ENCODE measurements at places on chromosomes 13 and 19.

GRCh38 chr13:105441051-105441750 is 1094.3 kb downstream of the EFNB2 start:
- peak; percentile 11 for DNase-seq

DNA sequence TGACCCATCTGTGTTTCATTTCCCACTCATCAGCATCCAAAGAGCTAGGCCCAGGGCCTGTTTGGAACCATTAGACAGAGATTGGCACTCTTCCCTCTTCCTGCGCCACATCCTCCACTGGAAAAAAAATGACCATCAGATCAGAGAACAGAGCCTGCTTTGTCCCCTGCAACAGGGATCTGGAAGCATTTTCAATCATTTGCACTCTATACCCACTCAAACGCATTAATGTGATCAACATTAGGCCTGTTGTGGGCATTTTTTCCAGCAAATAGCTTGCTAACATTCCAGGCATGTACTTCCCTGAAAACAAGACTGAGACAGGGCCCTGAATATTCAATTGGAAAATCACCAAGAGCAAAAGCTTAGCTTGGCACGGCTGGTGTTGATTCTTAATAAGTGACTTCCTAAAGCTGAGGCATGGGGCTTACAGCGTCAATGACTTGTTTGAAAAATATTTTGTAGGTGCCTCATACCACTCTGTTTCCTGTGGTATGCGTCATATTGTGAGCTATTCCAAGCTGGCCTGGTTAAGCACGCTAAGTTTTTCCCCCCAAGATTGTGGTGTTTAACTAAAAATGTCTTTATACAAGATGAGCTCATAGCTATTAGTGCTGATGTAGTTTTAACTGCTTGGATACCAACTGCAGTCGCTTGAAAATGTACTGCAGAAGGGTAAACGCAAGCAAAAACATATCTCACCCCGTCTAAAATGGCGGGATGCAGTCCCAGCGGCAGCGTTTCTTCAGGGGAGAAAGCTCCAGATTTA is 404.4 kb downstream of the SPRY2 start:
- peak; percentile 99 for DNase-seq

DNA sequence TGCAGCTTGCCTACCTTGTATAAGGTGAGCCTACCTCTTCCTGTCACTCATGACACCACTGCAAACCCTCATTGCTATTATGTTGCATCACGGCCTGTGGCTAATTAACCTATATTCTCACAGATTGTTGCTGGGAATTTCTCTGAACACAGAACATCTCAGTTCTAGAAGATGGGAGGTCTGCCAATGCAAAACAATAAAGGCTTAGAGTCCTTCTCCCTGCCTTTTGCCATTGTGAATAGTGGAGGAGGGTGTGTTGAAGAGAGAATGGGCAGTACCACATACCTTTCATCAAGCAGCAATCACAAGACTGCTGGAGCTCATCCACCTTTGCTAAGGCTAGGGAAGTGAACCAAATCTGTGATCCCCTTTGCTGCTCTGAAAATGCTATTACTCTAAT is 34.4 kb downstream of the WDFY2 start:
- no peak for DNase-seq

GRCh38 chr19:48784527-48784926 is 26.3 kb downstream of the BCAT2 start:
- no peak for DNase-seq

GRCh38 chr13:67091603-67092002 is 138.5 kb downstream of the PCDH9 start:
- no peak for DNase-seq

DNA sequence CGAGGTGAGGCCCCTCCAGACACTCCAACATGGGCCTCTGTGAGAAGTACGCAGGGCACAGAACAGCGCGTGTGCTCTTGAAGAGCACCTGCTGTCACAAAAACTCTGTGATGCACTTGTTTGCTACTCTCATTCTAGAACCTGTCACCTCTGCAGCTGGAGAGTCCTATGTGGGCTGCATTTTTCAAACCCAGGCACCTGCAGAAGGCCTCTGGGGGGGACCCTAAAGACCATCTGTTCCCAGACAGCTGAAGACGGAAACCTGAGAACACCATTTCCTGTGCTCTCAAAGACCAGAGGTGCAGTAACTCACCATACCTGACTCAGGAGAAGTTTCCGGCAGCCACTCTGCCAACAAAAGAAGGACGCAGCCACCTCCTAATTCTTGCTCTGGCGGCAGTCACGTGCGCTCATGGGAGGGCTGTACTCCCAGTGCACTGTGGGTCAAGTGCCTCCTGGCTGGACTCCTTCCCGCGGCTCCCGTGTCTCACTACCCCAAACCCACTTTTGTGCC is 28.1 kb downstream of the RANBP3 start:
- DNase-seq = no peak

GRCh38 chr19:51427201-51427600 is 9.8 kb upstream of the SIGLEC10 start:
- no peak for DNase-seq

GRCh38 chr13:23651887-23652286 is 81.7 kb downstream of the TNFRSF19 start:
- no peak for DNase-seq

- DNase-seq = peak; percentile 10
Observed at GRCh38 chr19:2720777-2721569, at the start of gene DIRAS1. TSS of gene DIRAS1 (minus strand) at chr19:2721372. CDS start at chr19:2717806, 3,566 bp downstream.

DNA sequence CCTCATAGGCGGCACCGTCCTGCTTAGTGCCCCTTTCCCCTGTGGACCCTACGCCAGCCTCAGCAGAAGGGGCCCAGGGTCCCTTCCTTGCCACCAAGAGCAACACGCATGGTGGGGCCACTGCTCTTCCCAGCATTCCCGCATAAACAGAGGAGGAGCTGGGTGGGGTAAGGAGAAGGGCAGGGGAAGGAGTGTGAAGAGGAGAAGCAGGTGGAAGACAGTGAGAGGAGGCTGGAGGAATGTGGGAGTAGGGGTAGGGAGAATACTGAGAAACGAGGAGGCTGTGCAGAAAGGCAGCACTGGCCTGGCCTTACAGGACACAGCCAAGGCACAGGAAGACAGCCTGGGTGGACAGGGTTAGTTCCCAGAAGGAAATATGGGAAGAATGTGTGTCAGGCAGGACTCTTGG is 43.9 kb downstream of the ZNF331 start:
- no peak for DNase-seq

DNA sequence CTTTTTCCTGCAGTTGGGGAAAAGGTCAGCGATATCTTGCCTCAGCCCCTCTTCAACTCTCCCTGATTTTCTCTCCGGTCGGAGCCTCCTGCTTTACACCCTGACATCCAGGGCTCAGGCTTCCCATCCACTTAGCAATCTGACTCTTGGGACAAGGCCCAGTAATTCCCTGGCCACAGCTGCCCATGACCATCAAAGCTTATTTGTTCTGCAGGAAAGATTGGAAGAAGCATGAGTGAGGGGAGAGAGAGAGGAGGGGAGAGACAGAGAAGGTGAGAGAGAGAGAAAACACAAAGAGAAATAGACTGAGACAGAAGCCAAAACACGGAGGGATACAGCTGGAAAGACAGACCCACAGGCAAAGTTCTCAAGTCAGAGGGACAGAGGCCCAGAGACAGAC is 13.7 kb downstream of the SYT3 start:
- no peak for DNase-seq

DNA sequence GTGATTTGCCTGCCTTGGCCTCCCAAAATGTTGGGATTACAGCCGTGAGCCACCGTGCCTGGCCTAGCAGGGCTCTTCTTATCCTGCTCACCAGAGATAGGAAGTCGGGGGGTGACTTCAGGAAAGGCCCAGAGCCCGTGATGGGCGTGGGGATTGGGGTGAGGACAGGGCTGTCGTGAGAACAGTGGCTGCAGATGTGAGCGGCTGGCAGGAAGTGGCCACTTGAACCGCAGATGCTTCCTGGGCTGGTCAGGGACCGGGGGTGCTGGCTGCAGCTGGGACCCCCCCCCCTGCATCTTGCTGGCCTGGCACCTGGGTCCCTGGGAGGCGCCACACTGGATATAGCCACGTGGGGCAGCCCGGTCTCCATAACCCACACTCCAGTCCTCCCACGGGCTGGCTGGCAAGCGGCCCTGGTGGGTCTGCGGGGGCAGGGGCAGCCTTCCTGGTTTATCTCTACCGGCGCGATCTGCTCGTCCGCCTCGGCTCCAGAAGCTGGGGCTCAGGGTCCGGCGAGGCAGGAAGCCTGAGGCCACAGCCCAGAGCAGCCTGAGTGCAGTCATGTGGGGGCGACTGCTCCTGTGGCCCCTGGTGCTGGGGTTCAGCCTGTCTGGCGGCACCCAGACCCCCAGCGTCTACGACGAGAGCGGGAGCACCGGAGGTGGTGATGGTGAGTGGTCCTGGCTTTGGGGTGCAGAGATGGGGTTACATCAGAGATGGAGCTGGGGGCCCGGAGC is at the start of gene F2RL3:
Gene F2RL3 (plus strand): TSS at position 371 of the 737 bp plus-strand sequence. CDS start 191 bp downstream, at position 562.
- peak; percentile 38 for DNase-seq

DNA sequence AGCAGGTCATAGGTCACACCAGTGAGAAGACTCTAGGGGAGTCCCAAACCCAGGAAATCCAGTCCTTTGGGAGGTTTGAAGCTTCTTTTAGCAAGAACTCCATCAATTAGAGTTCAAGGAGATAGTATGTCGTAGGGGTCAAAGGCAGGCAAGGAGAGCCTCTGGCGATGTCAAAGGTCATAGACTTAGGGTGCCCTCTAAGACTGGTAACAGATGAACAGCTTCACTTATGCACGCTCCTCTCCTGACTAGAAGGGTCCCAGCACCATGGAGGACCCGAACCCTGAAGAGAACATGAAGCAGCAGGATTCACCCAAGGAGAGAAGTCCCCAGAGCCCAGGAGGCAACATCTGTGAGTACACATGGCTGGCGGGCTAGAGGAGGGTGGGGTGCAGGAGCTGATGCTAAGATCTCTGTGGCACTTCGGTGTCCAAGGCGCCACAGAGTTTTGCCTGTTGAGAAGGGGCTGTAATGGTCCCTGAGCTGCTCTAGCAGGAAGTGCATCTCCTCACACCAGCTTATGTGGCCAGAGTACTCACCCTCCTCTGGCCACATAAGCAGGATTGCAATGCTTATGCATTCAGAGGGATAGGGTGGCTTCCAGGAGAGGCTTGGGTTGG is 557 bp downstream of the ZNF576 start:
- peak; percentile 25 for DNase-seq

DNA sequence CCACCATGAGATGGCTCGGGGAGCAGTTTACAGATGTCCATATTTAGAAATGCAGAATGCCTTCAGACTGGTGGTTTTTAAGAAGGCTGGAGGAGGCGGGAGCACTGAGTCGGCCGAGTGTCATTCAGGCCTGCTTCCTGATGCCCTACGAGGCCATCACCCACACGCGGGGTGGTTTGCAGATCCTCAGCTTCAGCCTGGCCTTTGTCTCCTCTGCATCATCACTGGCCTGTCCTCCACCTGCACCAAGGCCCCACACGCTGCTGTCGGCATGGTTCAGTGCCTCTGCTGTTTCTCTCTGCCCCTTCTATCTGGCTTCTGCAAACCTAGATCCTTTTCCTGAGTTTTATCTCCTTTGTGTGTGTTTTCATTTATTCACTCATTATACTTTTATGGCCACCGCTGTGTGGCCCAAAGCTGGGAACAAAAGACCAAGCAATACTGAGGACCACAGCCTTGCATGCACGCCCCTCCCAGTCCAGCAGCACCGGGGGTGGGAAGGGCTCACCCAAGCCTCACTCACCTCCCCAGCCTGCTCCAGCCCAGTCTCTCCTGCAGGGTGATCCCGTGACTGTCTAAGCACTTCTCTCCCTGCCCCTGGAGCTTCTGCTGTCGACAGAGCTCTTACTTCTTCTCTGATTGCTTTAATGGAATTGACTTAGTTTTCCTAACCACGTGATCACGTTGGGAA is 240.8 kb downstream of the TEX29 start:
- DNase-seq = no peak

DNA sequence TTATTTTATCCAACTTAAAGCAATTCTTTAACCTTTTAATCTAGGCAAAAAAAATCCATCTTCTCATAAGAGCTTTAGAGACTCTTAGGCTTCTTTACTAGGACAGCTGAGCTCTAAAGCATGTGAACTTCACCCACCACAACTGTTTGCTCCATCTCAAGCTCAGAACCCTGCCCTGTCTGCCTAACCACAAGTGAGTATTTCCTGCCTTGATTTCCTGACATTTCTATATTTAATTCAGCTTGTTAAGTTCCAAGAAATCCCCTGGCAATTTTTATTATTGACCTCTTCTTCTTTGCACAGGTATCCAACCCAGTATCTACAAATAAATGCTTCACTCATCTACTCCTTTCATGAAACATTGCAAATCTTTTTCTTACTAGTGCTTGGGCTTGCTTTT is 21.1 kb upstream of the CEACAM21 start:
- DNase-seq = no peak

- DNase-seq = no peak
Observed at GRCh38 chr19:46898731-46899130, 37.9 kb downstream of the ARHGAP35 start.

DNA sequence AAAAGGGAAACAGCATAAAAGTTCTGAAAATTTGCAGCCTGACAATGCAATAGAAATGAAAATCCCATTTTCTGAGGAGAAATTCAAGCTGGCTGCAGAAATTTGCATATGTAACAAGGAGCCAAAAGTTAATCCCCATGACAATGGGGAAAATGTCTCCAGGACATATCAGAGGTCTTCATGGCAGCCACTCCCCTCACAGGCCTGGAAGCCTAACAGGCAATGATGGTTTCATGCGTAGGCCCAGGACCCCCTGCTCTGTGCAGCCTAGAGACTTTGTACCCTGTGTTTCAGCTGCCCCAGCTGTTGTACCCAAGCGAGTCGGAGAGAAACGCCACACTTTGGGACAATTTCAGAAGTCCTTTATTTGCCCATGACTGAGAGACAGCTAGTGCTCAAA is 701.3 kb upstream of the KLHL1 start:
- DNase-seq = no peak

DNA sequence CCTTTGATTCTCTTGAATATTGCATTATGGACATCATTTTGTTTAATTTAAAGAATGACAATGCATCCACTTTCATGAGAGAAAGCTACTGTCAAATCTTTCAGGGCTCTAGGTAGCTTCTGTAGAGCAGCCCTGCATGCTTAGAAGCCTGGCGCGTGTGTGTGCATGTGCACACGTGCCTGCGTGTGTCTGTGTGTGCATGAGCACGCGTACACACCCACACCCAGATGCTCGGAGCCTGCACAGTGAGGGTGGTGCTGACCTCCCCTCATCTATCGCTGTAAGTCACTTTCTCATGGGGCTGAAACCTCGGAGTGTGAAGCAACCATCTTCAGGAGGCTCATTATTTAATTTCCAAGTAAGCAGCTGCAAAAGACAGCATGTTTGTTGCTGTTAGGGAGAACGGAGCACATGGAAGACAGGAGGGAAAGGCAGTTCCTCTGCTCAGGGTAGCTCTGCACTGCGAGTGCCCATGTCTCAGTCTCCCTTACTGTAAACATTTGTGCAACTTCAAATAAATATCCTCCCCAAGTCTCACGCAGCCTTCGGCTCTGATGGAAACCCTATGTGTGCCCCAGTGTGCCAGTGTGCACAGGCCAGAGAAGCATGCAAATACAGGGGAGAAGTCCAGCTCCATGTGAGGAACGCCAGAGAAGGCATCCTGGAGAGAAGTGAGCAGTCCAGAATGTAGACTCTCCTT is 22.8 kb downstream of the TSHZ3 start:
- DNase-seq = peak; percentile 34

Data from foreskin fibroblast (primary cell).